ENCODE measurements at places on chromosomes 2 and 18.

DNA sequence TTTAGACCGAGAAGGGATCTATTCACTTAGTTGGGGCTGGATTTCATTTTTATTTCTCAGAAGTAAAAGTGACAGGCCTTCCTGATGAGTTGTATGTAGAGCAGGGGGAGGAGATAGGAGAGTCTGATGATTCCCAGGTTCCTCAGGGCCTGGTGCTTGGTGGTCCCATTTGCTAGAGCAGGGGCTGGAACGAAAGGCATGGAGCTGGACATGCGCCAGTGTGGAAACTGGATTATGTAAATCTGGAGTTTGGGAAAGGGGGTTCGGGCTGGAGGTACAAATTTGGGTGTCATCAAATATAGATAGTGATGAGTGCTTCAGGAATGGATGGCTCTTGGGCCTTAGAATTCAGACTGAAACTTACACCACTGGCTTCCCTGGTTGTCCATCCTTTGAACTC lies 27.5 kb downstream of the GNLY start:
- no peak for DNase-seq

DNA sequence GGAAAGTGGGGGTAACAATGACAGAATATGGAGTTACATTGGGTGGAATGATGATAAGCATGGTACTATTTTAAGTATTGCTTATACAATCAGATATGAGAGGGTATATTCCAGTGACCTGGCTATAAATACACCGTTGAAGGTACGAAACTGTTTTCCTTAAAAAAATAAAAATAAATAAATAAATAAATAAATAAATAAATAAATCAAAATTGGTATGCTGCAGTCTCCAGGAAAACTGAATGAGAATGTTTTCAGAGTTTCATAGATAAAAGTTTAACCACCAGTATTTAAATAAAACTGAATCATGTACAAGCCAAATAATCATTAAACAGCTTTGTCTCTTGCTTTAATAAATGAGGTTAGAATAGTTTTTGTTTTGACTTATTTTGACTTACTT lies 71.4 kb downstream of the METTL8 start:
- DNase-seq: no peak

GRCh38 chr2:168526641-168527040 lies 70.6 kb downstream of the CERS6 start:
- DNase-seq: peak; percentile 12

- no peak for DNase-seq
Measured at GRCh38 chr2:240520130-240520973, 37.4 kb downstream of the ANKMY1 start.

- DNase-seq: no peak
Measured at GRCh38 chr2:63894167-63894566, 52.5 kb downstream of the UGP2 start.
